ENCODE measurements at places on chromosomes 7 and 10.

DNA sequence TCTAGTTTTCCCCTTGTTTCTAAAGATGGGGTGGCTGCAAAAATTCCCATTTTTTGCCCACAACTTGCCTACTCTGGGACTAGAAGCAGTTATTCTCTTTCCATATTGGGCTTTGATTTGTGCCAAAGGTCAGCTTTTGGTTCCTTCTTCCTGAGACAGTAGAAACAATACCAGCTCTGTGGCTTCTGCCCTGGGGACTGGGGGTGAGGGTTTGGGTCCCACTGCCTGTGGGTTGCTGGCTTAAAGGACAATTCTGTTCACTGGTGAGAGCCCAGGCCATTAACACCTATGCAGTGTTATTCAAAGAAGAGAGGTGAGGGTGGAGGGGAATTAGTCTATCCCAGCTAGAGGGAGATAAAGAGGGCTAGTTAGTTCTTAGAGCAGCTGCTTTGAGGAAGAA lies 171.5 kb downstream of the CPEB3 start:
- no peak for DNase-seq

- no peak for DNase-seq
These were observed 12.8 kb downstream of the PRXL2A start for GRCh38 chr10:80421050-80421706.

- DNase-seq, result no peak
These were observed 2.5 kb upstream of the WDR86 start for GRCh38 chr7:151412318-151412717.

DNA sequence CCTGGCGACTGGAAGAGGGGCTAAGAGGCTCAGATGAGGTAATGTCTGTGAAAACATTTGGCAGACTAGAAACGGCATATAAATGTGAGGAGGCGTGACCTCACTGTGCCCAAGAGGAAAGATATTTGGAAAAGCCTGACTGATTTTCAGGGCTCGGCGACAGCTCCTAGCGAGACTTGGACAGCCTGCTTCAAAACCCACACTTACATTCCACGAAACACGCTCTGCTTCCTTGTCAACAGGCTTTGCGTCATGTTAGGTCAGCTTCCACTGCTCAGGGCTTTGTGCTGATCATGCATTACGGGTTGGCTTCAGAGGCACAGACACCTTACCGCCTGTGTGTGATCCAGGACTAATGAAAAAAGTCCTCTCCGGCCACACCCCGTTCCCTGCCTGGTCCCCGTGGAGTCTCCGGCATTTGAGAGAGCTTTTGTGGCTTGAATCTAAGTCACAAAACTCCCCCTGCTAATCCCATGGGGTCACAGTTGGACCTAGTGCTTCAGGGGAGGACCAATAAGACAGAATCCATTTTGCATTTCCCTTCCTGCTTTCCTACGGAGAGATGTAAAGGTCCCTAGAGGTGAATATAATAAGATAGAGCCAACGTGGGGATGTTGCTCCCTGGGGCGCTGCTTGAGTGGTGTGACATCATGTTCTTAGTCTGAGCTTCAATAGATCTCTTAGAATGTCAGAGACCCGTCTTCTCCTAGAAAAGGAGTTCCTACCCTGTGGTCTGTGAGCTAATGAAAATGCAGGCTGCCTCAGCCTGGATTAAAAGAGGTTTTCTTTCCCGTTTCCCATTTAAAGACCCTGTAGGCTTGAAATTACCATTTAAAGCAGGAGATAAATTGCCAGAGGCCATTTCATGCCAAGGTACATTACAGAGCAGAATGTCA lies 25.5 kb downstream of the FGFBP3 start:
- no peak for DNase-seq

DNA sequence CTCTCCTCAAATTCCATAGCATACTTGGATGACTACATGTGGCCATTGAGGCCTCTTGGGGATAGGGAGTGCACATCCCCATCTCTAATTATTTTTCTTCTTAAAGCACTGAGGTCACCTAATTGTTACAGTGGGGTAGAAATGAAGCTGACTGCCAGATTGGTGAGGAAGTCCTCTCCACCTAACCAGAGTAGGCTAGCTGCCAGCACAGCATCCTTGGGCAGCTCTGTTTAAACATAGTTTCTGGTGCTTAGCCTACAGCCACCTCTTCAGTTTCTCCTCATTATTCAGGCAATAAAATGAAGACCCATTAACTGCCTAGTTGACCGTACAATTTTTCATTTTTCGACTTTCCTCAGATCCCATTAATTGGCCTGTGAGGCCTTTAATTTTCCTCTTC lies 104.6 kb downstream of the MLLT10 start:
- no peak for DNase-seq

DNA sequence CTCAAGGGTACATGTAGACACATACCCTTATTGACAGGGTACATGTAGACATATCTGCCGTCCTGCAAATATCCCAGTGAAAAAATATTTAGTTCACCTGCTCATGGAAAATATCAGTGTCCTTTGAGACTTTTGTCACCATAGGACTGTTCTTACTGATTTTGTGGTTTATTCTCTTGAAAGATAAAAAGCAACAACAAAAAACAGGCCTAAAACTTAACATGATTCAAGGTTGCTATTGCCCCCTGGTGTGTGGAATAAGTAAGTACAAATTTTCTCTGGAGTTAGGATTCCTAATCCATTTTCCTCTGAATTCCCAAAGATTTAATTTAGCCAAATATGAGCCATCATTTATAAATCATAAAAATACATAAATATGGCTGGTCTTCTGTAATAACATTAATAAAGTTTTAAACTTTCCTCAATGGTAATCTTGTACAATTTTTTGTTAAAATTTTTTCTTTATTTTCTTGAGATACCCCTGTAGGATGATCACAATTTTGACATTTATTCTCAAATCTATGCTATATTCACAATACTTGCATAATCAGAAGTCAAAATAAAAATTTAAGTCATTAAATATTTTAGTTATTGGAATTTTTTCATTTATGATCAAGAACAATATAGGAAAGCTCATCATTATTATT lies 741.4 kb upstream of the POT1 start:
- no peak for DNase-seq

GRCh38 chr10:92432596-92432995 lies 141.3 kb downstream of the IDE start:
- DNase-seq, result no peak

GRCh38 chr10:60652628-60653027 lies 125.7 kb upstream of the CDK1 start:
- no peak for DNase-seq

GRCh38 chr10:130686689-130687300 lies 550.6 kb downstream of the GLRX3 start:
- DNase-seq, result no peak

- DNase-seq, result no peak
These were observed 1.1 kb upstream of the FAM53B start for GRCh38 chr10:124745252-124745651.

DNA sequence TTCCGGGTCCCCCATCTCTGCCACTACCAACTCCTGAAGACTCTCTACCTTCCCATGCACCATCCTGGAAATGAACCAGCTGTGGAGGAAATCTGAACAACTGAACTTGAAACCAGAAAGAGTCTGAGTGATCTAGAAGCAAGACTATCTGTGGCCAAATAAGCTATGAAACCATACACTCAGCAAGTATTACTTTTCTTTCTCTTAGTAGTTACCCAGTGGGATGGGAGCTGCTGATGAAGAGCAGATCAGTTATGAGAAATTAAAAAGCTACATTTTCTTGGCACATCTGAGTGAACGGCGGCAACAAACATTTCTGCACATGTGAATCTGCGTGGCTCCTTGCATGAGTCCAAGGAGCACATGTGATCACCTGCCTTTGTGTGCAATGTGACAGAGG lies 31.6 kb upstream of the AGK start:
- no peak for DNase-seq

DNA sequence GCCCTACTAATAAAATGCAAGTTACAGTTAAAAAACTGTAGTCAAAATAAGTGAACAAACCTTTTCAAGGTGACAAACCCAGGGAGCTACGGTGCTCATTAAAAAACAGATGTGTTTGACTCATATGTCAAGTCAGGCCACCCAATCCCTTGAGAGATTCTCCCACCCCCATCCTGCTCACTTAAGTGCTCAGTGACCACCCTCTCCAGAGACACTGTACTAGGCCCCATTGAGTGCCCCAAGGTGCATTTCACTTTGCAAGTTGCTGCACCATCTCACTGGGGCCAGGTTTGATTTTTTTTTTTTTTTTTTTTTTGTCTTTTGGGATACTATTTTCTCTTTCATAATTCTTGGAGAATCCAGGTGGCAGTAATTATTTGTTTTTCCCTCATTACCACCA lies 1.9 kb downstream of the ERV3-1 start:
- no peak for DNase-seq

GRCh38 chr10:60349426-60349825 lies 40.2 kb downstream of the ANK3 start:
- no peak for DNase-seq

DNA sequence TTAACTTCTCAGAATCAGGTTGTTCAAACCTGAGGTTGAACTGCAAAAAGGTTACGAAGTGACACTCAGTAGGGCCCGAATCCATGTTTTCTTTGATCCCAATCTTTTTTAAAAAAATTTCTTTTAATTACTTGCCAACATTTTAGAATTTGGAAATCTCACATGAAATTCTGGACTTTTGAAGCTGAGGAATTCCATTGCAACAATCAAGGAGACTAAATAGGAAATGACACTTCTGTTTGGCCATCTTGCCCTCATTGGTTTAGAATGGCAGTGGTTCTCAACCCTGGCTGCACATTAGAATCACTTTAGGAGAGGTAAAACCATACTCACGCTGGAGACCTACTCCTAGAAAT lies 471 bp upstream of the TOMM7 start:
- DNase-seq, result no peak

- DNase-seq, result no peak
These were observed 176.4 kb downstream of the TAX1BP1 start for GRCh38 chr7:27916372-27916771.

GRCh38 chr7:28076423-28077200 lies 104.0 kb downstream of the JAZF1 start:
- no peak for DNase-seq

DNA sequence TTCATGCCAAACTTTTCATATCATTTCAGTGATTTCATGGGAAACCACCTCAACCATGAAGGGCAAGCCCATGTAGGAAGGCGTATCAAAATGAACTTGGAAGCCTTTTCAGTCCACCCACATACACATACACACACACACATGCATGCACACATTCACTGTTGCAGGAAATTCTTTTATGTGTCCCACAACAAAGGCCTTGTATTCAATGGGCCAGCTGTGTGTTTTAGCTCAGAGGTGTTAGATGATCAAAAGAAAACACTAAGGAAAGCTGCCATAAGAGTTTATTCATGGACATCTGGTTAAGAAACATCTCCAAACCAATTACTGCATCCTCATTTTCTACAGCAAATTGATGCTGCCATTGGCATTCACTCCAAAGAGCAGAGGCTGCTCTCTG lies 74.4 kb upstream of the STK17A start:
- DNase-seq, result no peak

DNA sequence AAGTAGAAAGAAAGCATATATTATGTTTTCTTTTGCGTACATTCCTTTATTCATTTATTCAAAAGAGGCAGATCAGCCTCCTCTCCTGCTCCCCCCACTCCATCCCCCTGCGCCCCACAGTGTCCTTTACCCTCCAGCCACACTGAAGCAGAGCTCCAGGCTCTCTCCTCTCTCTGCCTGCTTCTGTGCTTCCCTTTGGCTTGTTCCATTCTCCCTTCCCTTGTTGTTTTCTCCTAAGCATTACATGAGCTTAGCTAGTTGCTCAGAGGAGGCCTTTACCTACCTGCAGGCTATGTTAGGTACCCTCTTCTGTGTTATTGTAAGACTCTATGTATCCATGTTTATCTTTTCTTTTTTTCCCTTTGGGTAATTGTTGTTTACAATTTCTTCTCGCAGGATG lies 27.4 kb downstream of the CNNM2 start:
- no peak for DNase-seq

DNA sequence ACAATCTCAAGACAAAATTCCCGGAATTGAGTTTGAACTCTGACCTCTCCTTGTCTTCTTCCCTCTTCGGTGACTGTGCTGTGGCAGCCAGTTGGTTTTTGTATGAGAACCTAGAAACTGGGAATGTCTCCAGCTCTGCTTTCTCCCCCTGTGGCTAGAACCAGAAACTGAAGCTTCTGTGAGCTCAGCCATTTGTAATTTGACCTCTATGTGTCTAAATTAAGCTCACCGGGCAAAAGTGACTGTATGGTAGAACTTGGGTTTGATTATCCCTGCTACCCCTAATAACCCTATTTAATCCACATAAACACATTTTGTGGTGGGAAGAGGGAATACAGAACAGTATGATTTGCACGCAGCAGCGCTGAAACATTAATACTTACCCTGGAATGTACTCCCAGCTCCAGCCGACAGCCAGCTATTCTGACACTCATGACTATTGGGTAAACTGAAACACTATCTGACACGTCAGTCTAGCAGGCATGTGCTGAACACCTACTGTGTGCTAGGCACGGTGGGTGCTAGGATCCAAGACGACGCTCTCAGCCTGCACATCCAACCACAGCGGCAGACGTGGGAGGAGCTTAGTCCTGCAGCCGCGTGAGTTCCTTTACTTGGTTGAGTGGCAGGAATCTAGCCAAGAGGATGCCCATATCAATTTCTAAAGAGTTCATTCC lies 324.8 kb downstream of the SFMBT2 start:
- DNase-seq, result no peak

DNA sequence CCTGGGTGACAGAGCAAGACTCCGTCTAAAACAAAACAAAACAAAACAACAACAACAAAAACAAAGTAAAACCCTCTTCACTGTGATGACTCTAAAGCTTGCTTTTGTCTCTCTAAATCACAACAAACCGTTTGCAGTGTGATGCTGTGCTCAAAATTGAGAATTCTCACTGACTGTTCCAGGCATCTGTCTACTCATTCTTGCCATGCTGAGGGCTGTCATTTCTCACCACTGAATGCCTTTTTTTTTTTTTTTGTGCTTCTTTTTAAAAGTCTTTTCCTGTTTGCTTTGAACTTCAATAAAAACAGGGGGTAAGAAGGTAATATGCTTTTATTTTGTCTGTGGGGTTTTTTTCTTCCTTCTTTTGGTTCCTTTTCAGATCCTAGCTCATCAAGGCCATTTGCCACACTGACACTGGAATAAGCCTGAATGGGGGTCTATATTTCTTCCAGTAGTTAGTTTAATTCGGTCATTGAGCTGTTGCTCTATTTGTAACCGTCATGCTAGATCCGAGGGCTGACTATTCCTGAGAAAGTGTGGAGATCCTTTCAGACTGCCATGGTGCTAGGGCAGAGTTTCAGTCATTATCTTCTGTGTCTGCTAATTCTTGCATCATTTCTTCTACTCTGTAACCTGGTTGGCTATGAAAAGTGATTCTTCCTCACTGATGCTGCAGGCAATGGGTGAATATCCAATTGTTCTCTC lies 10.6 kb downstream of the FAS start:
- DNase-seq, result no peak

GRCh38 chr10:116274064-116274904 lies 1.3 kb upstream of the GFRA1 start:
- no peak for DNase-seq

All from stimulated activated CD4-positive, alpha-beta T cell treated with anti-CD3 and anti-CD28 coated beads, TNF-alpha, amount 100 ng/mL, for 1 hour (primary cell).